Central memory CD4-positive, alpha-beta T cell (primary cell): ENCODE measurements at places on chromosomes 7 and 10.

- no peak for DNase-seq
These were observed 4.7 kb upstream of the LMBR1 start for GRCh38 chr7:156897673-156898072.

GRCh38 chr7:24801883-24802282, 44.6 kb upstream of the GSDME start:
- DNase-seq = no peak

DNA sequence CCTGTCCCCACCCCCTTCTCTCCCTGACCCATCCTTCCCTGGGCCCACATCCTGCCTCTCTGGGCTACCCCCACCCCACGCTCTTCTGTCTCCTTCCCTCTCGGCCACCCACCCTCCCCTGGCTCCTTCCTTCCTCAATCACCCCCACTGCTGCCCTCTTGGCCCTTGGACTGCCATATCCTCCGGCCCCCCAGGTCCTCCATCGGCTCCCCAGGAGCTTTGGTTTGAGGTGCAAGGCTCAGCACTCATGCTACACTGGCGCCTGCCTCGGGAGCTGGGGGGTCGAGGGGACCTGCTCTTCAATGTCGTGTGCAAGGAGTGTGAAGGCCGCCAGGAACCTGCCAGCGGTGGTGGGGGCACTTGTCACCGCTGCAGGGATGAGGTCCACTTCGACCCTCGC, 10.9 kb downstream of the EPHB6 start:
- DNase-seq = no peak

DNA sequence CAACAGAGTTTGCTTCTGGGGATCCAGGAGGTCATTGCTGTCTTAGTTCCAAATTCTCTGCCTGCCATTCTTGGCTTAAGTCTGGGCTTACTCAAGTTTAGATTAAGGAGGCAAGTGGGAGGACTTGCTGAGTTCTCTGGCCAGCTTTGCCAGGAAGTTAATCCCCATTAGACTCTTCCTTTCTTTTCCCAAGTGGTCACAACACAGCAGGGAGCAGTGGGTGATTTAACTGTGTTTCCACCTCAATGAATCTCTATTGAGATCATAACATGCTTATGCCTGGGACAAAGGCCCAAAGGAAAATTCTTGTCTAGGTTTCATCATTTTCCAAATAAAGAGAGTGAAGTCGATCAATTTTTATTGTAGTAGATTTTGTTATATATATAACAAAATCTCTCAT, 1159.6 kb downstream of the SORCS3 start:
- no peak for DNase-seq

DNA sequence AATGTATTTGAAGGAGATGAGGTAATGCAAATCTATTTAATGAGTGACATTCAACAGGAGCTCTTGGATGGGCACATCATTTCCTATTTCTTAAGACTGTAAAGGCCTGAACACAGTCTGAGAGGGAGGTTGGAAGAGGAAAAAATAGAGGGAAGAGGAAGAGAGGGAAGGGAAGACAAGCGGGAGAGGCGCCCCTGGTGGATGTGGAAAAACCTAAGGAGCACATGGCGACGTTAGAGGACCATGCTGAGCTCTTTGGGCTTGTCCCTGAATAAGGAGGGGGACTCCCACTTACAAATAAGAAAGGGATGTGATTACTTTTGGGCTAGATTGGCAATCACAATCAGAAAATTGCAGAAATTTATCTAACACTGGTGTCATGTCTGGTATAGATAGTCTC, 19.6 kb downstream of the SUN3 start:
- DNase-seq = no peak

- DNase-seq = no peak
These were observed 420.4 kb downstream of the HTR7 start for GRCh38 chr10:90437452-90437851.

DNA sequence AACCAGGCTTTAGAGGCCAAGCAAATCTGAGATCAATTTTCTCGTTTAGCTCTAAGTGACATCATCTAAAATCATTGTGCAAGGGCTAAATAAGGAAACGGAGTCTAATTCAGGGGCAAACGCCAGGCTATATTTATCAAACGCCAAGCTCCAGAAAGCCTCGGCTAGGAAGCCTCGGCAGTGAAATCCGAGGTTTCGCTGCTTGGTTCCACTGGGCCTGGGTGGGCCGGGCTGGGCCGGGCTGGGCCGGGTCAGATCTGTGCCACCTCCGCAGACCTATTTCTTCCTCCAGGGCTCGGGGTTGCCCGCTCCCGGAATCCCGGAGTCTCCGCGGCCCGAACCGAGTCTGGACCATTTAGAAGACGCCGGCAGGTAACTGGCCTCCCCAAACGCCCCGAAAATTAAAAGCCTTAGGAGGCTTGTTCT, 459 bp upstream of the FEZF1 start:
- no peak for DNase-seq

GRCh38 chr7:50824882-50825281, 42.2 kb upstream of the GRB10 start:
- DNase-seq = no peak

DNA sequence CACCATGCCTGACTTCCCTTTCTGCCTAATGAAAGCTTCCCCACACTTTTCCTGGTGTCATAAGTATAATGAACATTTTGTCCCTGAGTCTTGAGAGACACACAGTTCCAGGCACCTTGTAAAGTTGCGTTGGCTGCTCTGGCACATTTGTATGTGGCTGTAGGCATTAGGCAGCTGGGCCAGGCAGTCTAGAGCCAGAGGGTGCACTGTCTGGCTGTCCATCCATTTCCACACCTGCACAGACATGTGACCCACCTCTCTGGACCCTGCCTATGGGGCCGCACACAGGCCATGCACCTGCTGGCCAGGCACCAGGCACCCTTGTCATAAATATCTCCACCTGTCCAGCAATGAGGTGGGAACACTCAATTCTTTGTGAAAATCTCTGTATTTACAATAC, 54.7 kb upstream of the ANTXRL start:
- DNase-seq = no peak

DNA sequence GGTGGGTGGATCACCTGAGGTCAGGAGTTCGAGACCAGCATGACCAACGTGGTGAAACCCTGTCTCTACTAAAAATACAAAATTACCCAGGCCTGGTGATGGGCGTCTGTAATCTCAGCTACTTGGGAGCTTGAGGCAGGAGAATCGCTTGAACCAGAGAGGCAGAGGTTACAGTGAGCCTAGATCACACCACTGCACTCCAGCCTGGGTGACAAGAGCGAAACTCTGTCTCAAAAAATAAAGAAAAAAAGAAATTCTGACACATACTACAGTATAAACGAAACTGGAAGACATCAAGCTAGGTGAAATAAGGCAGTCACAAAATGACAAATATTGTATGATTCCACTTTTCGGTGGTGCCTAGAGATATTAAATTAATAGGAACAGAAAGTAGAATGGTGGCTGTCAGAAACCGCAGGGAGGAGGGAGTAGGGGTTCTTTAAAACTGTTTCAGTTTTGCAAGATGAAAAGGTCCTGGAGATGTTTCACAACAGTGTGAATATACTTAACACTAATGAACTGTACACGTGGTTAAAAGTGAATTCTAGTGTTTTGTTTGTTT, 23.2 kb downstream of the PILRA start:
- DNase-seq = peak; percentile 52

GRCh38 chr10:43217563-43218205, 49.2 kb downstream of the RASGEF1A start:
- no peak for DNase-seq

DNA sequence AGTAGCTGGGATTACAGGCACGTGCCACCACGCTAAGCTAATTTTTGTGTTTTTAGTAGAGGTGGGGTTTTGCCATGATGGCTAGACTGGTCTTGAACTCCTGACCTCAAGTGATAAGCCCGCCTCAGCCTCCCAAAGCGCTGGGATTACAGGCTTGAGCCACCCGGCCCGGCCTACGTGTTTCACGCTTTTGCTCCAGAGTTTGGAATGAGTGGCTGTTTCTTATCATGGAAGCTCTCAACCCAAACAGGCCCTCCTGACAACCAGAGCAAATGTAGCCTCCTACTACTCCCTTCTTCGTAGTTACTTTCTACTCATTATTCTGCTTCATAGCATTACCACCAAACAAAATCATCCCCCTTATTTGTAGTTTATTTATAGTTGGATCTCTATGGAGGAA, 26.8 kb upstream of the CASD1 start:
- no peak for DNase-seq

DNA sequence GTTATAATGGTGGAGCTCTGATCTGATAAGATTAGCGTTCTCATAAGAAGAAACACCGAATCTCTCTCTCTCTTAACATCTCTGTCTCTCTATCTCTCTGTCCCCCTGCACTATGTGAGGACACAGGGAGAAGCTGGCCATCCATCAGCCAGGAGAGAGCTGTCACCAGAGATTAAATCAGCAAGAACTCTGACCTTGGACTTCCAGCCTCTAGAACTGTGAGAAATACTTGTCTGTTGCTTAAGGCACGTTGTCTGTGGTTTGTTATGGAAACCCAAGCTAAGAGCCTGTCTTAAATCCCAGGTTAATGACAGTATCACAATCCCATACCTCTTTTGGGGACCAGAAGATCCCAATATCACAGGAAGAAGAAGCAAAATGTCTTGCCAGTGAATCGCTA, 132.0 kb upstream of the AKR1E2 start:
- no peak for DNase-seq

DNA sequence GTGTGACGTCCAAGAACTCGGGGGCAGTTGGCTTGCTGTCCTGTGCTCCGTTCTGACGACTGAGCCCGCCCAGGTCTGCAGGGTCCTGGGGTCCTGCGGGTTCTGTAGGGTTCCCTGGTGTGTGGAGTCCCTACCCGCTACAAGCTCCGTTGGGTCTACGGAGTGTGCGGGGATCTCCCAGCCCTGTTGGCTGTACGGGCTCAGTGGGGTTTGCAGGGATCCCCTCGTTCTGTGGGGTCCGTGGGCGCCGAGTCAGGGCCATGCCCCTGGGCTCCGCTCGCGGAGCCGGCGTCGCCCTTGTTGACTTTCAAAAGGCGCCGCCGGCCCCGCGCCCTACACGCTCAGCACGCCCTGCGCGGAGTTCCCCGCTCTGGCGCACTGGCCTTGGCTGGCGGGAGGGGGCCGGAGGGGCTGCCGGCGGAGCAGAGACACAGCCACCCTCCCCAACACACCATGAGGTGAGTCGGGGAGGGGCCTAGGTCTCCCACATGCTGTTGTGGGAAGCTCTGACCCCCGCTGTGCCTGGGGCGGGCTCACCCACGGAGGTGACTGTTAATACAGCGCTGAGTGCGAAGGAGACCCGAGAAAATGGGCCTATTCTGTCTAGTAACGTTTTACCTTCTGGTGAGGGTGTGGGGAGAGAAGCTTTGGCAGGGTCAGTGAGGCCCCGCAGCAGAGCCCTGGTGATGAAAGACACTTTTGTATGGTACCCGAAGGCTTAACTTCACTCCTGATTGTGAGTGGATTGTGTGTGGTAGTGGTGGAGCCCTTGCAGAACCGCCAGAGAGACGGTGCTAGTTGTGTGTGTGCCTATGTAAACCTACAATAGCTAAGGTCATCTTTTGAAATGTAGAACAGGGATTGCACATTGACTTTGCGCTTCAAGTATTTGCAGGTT, 8.1 kb downstream of the TASOR2 start:
- peak; percentile 53 for DNase-seq

DNA sequence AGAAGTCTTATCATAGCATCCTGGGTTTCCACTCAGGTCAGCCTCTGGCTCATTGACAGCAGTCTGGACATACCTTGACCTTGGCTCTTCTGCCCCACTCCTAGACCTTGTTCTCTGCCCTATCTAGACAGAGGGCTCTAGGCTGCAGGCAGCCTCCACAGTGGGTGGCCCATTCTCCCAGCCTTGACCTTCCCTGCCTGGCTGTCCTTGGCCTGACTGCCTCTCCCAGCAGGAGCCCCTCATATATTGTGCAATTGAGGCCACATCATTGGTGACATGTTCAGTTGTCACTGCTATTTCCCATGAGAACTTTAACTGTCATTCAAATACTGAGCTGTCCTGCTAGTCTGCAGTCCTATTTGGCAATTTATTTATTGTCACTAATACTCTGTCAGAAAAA, 503.4 kb downstream of the PLXNA4 start:
- no peak for DNase-seq

DNA sequence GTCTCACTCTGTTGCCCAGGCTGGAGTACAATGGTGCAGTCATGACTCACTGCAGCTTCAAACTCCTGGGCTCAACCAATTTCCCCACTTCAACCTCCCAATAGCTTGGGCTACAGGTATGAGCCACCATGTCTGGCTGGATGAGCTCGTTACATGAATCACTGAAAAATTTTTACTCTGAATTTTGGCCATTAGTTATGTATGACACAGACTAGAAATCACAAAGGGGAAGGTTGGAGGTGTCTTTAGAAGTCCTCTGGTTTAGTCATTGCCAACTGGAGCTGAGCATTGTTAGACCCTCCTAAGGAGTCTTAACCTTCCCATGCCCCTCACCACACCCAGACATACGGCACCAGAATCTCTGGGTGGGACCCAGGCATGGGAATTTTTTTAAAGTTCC, 34.7 kb downstream of the SVIL start:
- DNase-seq = no peak

DNA sequence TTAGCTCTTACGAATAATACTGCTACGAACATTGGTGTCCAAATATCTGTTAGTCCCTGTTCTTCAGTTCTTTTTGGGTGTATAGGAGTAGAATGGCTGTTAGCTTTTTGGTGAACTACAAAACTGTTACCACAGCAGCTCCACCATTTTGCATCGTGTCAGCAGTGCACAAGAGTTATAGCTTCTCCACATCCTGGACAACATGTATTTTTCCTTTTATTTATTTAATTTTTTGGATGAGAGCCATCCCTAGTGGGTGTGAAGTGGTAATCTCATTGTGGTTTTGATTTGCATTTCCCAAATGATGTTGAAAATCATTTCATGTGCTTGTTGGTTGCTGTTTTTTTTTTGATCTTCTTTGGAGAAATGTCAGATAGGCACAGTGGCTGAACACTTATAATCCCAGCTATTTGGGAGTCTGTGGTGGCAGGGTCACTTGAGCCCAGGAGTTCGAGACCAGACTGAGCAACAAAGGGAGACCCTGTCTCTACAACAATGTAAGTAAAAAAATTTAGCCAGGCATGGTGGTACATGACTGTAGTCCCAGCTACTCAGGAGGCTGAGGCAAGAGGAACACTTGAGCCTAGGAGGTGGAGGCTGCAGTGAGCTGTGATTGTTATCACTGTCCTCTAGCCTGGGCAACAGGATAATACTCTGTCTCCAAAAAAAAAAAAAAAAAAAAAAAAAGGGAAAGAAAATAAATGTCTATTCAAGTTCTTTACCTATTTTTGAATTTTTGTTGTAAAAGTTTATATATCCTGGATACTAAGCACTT, 31.7 kb downstream of the TRIM24 start:
- DNase-seq = no peak
